ENCODE measurements at places on chromosomes 11 and 22.

GRCh38 chr22:40534379-40535188 is 101.9 kb downstream of the MRTFA start:
- no peak for DNase-seq

- DNase-seq = no peak
Measured at GRCh38 chr11:19939415-19939929, 220.8 kb downstream of the DBX1 start.

- DNase-seq = no peak
Measured at GRCh38 chr22:46651316-46651715, 31.1 kb downstream of the GRAMD4 start.

- no peak for DNase-seq
Measured at GRCh38 chr11:96318399-96318798, 24.6 kb downstream of the MAML2 start.

DNA sequence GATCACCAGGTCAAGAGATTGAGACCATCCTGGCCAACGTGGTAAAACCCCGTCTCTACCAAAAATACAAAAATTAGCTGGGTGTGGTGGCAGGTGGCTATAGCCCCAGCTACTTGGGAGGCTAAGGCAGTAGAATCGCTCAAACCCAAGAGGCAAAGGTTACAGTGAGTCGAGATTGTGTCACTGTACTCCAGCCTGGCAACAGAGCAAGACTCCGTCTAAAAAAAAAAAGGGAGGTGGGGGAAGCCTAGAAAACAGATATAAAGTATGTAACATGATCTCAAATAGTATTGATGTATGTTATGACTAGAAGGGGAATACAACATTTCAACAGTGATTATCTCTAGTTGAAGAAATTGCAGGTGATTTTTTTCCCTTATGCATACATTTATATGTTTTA is 61.4 kb downstream of the SLC1A2 start:
- DNase-seq = no peak

DNA sequence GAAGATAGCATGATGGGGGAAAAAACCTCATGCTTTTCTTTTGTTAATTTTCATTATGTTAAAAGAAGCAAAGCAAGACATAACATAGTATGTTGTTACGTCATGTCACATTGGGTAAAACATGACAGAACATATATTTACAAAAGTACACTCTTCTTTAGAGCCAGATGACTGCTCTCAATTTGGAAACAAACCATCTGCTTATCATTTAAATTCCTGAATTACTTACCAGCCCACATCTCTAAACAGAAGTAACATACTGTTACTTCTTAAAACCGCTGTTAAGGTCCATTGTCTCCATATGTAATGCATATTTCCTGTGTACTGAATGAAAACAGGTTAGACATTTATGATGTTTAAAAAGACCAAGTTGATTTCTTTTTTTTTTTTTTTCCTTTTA is 100.0 kb downstream of the TMEM135 start:
- no peak for DNase-seq

DNA sequence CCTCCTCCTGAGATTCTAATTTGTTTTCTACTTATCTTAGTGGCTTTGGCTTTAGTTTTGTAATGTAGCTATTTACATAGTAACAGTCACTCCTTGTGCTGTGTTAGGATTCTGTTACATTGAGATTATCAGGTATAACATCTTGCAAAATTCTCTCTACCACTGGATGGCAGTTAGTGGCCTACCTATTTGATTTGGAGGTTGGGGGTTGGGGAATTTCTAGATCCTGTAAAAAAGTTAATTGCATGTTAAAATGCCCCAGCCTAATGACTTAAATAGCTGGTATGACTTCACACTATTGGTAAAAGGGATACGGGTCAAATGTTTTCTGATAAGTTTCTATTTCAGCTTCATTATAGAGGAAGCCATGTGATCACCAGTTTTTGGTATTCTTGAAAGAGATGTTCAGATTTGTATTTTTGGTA is 2.8 kb downstream of the GRK3 start:
- no peak for DNase-seq

- no peak for DNase-seq
Measured at GRCh38 chr11:95365348-95365747, 134.3 kb upstream of the SESN3 start.

GRCh38 chr11:119501777-119502405 is 78.9 kb upstream of the THY1 start:
- no peak for DNase-seq

- DNase-seq = no peak
Measured at GRCh38 chr22:23419171-23419570, 160.9 kb downstream of the IGLL1 start.

DNA sequence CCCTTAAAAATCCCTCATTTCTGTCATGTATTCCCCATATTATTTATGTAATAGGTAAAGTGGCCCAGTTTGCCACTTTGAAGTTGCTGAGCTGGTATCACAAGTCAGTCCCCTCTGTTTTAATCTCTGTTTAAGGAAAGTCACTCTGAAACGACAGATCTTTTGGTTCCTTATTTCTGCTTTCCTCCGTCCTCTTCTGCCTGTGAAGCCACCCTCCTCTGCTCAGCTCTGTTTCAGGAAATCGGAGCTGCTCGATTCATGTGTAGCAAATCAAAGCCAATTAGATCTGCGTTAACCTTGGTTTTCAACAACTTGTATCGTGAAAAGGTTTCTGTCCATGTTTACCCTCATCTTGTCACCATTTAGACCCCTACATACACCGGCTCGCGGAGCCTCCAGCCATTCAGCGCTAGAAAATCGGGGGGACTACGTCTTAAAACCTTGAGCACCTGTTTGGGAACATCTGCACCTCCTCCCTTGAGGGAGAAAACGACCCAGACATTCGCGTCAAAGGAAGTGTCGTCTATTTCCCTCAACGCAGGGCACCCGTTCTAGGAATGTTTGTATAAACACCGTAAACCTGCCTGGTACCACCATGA is 576 bp upstream of the SC5D start:
- no peak for DNase-seq

- no peak for DNase-seq
Measured at GRCh38 chr22:39284983-39285382, 34.4 kb downstream of the RPL3 start.

DNA sequence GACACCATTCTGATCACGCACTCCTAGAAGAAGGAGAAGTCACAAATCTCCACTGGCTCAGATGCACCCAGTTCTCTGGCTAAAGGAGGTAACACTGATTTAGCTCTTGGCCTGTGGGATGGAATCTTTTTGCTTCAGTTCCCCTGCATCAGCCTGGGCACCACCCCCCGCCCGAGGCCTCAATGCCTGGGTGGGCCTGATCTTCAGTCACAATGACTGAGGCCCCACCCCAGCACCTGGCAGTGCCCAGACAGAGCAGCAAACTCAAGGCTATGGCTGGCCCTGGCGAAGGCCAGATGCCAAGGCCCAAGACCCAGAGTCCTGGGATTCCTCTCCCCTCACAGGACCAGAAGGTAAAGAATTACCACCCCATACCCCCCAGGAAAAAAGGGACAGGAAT is 5.0 kb downstream of the CYB561A3 start:
- no peak for DNase-seq

DNA sequence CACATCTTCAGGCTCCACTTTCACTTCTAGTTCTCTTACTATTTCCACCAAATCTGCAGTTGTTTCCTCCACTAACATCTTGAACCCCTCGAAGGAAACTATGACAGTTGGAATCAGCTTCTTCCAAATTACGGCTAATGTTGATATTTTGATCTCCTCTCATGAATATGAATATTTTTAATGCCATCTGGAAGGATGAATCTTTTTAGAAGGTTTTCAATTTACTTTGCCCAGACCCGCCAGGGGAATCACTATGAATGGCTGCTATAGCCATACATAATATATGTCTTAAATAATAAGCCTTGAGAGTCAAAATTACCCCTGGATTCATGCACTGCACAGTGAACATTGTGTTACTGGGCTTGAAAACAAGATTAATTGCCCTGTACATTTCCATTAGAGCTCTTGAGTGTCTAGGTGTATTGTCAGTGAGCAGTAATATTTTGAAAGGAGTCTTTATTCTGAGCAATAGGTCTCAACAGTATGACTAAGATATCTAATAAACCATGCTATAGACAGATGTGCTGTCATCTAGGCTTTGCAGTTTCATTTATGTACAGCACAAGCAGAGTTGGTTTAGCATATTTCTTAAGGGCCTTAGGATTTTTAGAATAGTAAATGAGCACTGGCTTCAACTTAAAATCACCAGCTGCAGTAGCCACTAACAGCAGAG is 48.3 kb upstream of the LRRC55 start:
- DNase-seq = no peak

GRCh38 chr11:85946221-85946620 is 91.0 kb downstream of the CCDC83 start:
- DNase-seq = no peak

GRCh38 chr11:111745719-111746504 is 20.3 kb downstream of the PPP2R1B start:
- no peak for DNase-seq

DNA sequence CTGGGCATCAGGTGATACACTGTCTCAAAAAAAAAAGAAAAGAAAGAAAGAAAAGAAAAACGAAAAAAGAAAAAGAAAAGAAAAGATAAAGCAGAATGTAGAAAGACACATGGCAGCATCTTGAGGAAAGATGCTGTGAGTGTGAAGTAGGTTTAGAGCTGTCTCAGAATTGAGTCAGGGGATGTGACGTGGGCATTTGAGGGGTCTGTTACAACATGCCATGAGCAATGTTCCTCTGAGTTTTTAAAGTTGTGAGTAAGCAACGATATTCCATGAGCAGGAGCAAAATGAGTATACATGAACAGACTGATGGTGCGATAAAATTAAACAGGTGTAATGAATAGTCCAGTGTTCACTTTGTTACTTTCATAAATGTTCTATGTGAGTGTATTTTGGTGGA is 11.3 kb upstream of the QSER1 start:
- DNase-seq = no peak

DNA sequence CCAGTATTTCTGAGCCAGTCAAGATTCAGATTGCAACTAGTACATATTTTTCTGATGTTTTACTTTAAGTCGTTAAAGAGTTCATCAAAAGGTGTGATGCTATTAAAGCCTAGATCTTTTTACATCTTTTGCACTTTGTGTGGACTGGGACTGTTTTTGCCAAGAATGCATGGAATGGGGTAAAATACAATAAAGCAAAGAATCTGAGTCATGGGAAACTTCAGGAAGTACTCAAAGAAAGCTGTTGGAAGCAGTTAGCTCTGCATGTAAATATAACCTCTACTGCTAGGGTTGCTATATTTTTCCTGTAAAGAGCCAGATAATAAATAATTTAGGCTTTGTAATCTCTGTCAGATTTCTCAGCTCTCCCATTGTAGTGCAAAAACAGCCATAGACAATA is 20.9 kb downstream of the ATXN10 start:
- DNase-seq = no peak

GRCh38 chr22:17284466-17284865 is 65.2 kb upstream of the ADA2 start:
- DNase-seq = no peak

GRCh38 chr11:10730151-10730550 is 20.9 kb upstream of the CTR9 start:
- no peak for DNase-seq

GRCh38 chr22:28980326-28980725 is 81.3 kb downstream of the C22orf31 start:
- no peak for DNase-seq

GRCh38 chr11:134858783-134859480 is 446.9 kb upstream of the B3GAT1 start:
- no peak for DNase-seq

- DNase-seq = no peak
Measured at GRCh38 chr22:42881982-42882656, 25.0 kb upstream of the ARFGAP3 start.

GRCh38 chr11:13030857-13031256 is 21.7 kb downstream of the RASSF10 start:
- DNase-seq = no peak

- DNase-seq = no peak
Measured at GRCh38 chr11:46006418-46007070, 84.1 kb downstream of the LARGE2 start.

DNA sequence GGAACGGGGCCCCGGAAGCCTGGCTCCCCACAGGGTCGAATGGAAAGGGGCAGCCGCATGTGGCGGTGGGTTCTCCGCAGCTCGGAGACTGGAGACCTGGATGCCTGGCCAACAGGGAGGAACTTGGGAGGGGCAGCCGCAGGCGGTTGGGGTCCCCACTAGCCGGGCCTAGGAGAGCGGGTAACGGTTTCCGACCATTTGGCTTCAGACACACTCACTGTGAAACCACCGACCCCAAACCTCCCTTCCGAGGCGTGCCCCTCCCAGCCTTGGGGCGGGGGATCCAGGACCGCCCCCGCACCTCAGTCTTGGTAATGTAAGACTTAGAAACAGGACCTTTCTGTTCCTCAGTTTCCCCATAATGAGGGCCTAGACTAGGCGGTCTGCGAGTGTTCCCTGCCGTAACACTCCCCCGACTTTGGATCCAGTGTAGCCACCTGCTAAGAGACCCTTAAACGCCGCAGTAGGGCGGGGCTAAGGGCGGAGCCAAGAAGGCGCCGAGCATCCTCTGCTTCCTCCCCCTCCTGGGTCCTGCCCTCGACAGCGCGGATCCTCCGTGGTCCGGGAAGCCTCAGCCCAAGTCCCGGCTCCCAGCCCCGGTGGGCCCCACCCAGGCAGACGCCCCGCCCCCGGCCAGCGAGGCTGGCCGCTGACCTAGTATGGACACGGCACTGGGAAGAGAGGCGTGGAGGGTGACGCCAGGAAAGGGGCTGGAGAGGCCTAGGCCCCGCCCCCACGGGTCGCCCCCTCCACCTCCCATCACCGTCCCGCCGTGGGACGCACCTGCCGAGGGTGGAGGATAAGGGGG is 1.8 kb upstream of the RASGRP2 start:
- DNase-seq = no peak

- DNase-seq = no peak
Measured at GRCh38 chr22:48743601-48744282, 1083.9 kb downstream of the BRD1 start.

- DNase-seq = no peak
Measured at GRCh38 chr11:75140269-75141138, 10.4 kb upstream of the SLCO2B1 start.

GRCh38 chr11:65954771-65955170 is 6.8 kb upstream of the SART1 start:
- no peak for DNase-seq

GRCh38 chr11:9210922-9211320 is 54.2 kb downstream of the DENND5A start:
- DNase-seq = no peak

GRCh38 chr11:107316426-107316825 is 141.2 kb downstream of the CWF19L2 start:
- DNase-seq = no peak

- DNase-seq = no peak
Measured at GRCh38 chr11:62664405-62665074, 470 bp downstream of the C11orf98 start.

GRCh38 chr22:30089655-30089974 is 9.4 kb downstream of the HORMAD2 start:
- no peak for DNase-seq

DNA sequence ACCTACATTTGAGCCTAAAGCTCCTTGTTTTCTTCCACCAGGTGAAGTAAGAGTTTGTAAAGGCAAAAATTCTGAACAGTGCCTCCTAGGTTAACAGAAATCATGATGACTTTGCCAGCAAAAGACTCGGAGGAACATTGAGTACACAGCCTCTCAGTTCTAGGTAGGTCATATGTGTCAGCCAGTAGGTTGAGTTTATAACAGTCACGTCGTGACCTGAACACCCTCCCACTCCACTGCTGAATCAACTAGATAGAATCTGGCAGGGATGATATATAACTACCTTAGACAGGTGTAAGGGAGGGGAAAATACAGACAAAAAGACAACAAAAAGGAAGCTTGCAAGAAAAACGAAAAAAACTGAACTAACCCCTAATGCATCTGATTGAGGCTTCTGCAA is 12.8 kb upstream of the ASPHD2 start:
- DNase-seq = no peak

- no peak for DNase-seq
Measured at GRCh38 chr22:49677495-49677889, 150.2 kb downstream of the BRD1 start.
